Stimulated activated CD4-positive, alpha-beta T cell treated with anti-CD3 and anti-CD28 coated beads, Interleukin-1b, Interleukin-23, amount 100 ng/mL, for 4 hours (primary cell): ENCODE measurements at places on chromosomes 5 and 9.

GRCh38 chr9:108783731-108784495 lies 71.9 kb downstream of the ACTL7B start:
- DNase-seq: no peak

GRCh38 chr5:58381566-58381965 lies 78.3 kb downstream of the PLK2 start:
- DNase-seq: no peak

DNA sequence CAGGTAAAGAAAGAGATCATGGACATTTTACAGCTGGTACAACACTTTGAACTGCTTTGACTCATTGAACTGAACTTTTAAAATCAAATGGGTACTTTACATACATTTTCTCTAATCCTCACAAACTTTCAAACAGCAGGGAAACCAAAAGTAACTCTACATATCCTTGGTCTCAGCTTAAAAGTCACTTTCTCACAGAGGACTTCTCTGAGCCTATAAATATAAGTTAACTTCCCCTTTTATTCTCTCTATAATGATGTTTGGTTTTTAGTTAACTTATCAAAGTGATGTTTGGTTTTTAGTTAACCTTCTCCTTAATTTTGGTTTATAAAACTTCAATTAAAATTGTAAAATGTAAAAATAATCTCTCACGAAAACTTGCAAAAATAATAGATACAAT lies 209.8 kb downstream of the MCTP1 start:
- DNase-seq: no peak

- no peak for DNase-seq
These were observed 213.4 kb upstream of the ELL2 start for GRCh38 chr5:96175090-96175489.

DNA sequence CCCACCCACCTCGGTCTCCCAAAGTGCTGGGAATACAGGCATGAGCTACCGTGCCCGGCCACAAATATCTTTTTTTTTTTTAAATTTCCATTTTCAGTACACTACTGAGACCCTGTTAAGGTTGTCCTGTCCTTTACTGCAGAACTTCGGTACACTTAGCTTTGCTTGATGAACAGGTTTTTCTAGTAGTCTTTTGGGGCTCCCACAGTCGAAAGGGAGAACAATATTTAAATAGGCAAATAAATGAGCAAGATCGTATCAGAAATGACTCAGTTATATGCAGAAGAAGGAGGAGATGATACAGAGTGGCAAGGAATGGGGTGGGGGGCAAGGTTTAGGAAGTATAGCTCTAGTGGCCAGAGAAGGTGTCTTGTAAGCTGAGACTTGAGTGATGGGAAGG lies 52.7 kb downstream of the MSX2 start:
- DNase-seq: no peak

DNA sequence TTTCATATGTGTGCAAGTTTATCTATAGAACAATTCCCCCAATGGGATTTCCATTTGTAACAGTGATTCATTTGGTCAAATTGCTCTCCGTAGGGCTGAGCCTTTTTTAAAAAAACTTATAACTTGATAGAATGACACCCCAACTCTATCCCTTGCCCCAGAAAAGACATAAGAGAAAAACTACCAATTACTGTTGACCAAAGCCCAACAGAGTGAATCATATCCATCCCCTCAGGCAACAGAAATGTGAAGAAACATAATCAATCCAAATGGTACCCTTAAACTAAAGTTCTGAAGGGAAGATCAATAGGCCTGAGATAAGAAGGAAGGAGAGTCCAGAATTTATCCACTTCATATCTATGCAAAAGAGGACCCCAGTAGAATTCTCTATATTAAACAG lies 17.8 kb downstream of the TICAM2 start:
- DNase-seq: no peak

GRCh38 chr5:38465702-38466423 lies 90.6 kb downstream of the LIFR start:
- no peak for DNase-seq

GRCh38 chr9:93593144-93593658 lies 16.8 kb downstream of the PHF2 start:
- DNase-seq: no peak

DNA sequence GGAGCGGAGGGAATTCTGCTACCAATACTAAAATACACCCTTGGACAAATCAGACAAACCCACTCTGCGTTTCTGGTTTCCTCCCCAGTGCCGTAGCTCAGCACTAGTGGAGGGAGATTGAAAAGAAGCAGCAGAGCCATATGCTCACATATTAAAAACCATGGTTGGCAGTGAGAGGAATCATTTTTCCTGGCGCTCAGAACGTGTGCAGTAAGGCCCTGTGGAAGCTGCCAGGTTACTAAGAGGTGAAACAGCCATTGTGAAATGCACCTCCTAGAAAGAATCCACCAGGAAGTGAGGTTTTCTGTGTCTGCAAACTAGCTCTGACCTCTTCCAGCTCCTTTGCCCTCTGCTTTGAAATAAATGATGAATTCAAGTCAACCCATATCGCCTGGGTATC lies 177.2 kb downstream of the ERCC6L2 start:
- DNase-seq: no peak

GRCh38 chr9:38018241-38018957 lies 50.6 kb downstream of the SHB start:
- DNase-seq: no peak

- no peak for DNase-seq
These were observed 33.7 kb downstream of the SSBP2 start for GRCh38 chr5:81717226-81717625.

GRCh38 chr9:82382887-82383616 lies 394.5 kb downstream of the SPATA31D1 start:
- DNase-seq: no peak

DNA sequence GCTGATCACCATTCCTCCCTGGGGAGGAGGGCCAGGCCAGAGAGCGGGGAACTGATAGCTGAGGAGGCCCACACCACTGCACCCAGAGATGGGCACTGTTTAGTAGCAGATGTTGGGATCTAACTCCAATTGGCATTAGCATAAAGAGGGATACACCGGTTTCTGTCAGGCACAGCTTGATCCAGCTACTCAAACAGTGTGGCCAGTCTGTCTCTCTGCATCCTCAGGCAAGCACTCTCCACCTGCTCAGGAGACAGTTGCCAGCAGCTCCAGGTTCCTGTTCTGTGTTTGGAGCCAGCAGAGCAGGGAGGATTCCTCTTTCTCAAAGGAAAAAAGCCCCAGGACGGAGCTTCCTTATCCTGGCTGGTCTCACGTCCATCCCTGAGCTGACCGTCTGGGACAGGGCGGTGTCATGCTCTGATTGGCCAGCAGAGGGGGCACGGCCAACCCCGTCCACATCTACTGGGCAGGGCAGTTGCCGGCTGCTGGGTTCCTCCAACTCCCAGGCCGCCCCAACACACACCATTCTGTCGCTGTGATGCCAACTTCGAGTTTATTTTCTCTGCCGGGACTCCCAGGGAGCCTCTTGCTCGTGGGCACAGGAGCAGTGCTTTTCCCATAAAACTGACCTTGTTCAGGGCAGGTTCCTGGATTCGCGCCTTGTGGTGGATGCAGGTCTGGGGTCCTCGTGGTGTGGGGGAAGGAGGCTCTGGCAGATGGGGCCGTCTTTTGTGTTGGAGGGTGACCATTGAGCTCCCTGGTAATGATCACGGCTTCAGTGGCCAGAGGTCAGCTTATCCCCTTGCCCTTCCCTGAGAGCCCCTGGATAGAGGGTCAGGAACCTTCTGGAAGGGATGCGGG lies 47.9 kb downstream of the COL5A1 start:
- no peak for DNase-seq

- no peak for DNase-seq
These were observed 593.7 kb upstream of the KLF4 start for GRCh38 chr9:108083160-108083750.

GRCh38 chr9:88996921-88997235 lies 5.6 kb downstream of the S1PR3 start:
- no peak for DNase-seq
